ENCODE measurements at places on chromosomes 1 and 21.

DNA sequence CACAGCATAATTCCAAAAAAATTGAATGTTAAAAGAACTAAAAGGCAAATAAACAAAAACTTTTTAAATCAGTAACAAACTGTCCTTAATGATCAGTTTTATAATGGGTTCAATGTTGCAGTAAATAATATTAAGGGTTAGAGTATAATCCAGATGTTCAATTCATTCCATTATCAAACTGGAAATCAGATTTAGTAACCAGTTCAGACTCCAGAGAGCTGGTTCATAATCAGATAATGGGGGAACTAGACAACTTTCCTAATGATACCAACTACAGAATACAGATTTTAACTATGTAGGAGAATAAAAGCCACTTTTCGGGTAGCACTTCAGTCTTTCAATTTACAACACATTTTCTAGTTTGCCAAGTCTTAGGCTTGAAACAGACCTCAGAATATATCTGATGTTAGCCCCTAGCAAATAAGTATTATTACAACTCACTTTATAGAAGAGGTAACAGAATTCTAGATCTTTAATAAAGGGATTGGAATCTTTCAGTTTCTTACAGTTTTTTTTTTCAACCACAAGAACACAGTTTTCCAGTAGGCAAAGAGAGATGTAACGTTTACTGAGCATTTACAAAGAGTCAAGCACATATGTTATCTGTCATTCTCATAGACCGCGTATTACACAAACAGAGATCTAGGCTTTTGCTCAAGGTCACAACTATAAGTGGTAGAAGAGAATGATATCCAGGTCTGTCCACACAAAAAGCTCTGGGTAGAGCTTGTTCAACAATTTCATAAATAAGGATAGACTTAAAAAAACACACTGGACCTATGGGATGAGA is 1.9 kb upstream of the DCAF6 start:
- DNase-seq = no peak

- no peak for DNase-seq
Observed at GRCh38 chr1:41627491-41628280, 143.2 kb upstream of the EDN2 start.

DNA sequence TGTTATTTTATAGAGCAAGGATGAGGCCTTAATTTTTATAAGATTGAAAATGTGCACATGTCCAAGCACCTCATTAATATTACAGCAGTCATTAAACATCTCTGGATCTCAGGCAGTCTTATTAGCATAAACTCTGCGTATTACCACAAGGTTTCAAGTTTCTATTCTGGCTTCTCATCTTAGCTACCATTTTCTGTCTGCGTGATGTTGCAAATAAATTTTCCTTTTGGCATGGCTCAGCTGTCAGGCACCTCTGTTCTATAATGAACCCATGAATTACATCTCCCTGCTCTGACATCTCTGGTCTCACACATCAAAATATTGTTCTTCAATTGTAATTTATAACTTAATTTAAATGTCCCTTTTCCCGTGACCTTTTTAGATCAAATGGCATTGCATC is 156.5 kb downstream of the SLC45A1 start:
- DNase-seq = no peak

DNA sequence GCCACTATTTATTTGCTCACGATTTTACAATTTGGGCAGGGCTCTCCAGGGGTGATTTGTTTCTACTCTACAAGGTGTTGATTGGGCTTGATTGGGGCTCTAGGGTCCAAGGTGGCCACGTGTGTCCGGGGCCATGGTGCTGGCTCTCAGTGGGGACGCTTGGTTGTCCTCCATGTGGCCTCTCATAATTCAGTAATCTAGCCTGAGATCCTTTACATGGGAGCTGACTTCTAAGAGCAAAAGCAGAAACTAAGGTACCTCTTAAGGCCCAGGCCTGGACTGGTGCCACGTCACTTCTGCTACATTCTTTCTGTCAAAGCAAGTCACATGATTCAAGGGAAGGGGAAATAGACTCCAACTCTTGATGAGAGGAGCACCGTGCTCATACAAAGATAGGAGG is 8.1 kb upstream of the PSRC1 start:
- no peak for DNase-seq

- no peak for DNase-seq
Observed at GRCh38 chr1:8495928-8496401, 178.1 kb downstream of the SLC45A1 start.

DNA sequence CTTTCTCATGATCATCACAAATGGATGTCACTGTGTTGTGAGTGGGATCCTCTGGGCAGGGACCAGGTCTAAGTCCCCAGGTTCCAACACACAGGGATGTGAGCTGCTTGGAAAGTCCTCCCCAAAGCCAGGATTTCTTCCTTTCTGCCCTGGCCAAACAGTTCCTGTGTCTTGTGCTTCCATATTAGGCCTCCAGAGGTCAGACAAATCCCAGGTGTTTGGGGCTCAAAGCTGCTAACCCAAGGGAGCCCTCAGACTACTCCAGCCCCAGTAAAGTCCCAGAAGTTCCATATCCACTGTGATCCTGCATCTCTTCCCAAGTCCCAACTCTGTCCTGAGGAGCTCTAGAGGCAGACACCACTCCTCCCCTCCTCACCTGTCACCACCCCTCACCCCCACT is 27.7 kb upstream of the MAGOH start:
- no peak for DNase-seq

DNA sequence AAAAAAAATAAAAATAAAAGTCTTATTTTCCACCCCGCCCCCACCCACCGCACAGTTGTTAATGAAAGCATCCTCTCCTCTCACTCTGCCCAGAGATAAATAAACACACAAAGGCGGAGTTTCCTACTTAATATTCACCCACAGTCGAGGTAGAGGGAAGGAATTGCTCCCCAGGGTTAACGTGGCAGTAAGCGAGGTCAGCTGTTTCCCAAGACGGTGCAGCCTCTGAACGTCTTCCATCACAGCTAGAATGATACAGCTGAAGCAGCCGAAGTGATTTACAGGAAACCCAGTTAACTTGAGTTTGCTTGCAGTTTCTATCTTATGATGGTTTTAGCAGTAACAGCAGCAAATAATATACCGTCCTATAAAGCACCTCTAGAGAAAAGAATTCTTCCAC is 283.9 kb downstream of the PBX1 start:
- no peak for DNase-seq

All from glutamatergic neuron (in vitro differentiated cells).